ENCODE measurements at places on chromosomes 1 and 21. TPM values are rescaled to one million over a fixed set of nuclear protein-coding genes. Genes with fewer than 3 reads are reported as not detected.
A peak's percentile ranks its signal among the peaks of the same experiment; 100 is the strongest.

DNA sequence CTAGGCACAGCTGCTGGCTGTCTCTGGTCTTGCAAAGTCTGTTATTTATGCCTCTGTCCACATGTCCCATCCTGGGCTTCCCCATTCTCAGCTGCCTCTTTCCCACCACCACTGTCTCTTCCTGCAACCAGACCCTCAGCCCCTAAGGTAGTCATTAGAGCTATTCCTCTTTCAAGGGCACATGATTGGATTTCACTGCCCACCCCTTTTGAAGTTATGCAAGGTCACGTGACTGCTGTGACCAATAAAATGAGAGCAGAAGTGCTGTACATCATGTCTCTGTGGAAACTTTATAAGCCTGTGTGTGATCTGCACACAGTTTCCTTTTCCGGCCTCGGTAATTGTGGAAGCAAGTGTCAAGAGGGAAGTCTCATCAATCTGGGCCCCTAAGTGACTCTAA lies 136.6 kb upstream of the HMGB4 start:
- no peak overlapping the region for H3K4me3 ChIP-seq
- H3K27ac ChIP-seq, result no peak overlapping the region
- no peak for DNase-seq

GRCh38 chr1:73056826-73057225 lies 774.5 kb upstream of the NEGR1 start:
- no peaks in the 10 kb centered on the region for H3K36me3 ChIP-seq
- no peak for DNase-seq
- H3K27ac ChIP-seq, result no peak overlapping the region

DNA sequence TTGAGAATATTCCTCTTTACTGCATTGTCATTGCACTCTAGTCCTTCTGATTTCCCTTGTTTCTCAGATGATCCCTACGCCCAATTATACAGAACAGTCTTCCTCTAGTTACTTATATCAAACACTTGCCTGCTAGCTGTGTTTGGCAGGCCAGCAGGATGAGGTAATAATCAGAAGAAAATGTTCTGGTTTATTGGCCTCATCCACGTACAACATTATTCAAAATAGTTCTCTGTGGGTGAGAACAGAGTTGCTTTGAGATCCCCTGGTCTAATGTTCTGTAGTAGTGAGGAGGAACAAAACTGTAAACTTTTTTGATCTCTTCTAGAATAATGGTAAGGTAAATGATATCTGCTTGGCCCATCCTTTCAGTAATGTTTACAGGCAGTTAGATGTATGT lies 22.3 kb upstream of the C1orf105 start:
- H3K36me3 ChIP-seq, result no peaks in the 10 kb centered on the region
- no peak for DNase-seq
- H3K4me3 ChIP-seq, result no peak overlapping the region

DNA sequence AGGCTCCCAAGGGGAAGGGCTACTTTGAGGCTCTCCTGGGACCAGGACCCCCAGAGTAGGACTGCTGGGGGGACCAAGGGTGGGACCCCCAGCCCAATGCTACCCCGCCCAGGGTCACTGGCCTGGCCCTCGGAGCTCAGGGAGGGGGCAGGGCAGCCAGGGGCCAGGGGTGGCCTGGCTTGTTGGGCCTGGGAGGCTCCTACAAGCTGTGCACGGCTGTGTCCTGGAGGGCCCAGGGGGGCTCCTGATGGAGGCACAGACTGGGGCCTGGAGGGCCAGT lies 2.2 kb downstream of the HES4 start:
- H3K4me1 ChIP-seq, result peaks cover 9% of the 10 kb centered on the region
- no peak overlapping the region for H3K27ac ChIP-seq
- H3K4me3 ChIP-seq, result no peak overlapping the region

GRCh38 chr1:180185971-180186645 lies 31.4 kb downstream of the QSOX1 start:
- no peaks in the 10 kb centered on the region for H3K4me1 ChIP-seq
- H3K27ac ChIP-seq, result no peak overlapping the region
- H3K4me3 ChIP-seq, result no peak overlapping the region
- no peaks in the 10 kb centered on the region for H3K27me3 ChIP-seq
- H3K36me3 ChIP-seq, result no peaks in the 10 kb centered on the region

- no peaks in the 10 kb centered on the region for H3K27me3 ChIP-seq
- H3K4me1 ChIP-seq, result peaks cover 1% of the 10 kb centered on the region
Measured at GRCh38 chr1:15627343-15627988, 10.2 kb downstream of the DDI2 start.

DNA sequence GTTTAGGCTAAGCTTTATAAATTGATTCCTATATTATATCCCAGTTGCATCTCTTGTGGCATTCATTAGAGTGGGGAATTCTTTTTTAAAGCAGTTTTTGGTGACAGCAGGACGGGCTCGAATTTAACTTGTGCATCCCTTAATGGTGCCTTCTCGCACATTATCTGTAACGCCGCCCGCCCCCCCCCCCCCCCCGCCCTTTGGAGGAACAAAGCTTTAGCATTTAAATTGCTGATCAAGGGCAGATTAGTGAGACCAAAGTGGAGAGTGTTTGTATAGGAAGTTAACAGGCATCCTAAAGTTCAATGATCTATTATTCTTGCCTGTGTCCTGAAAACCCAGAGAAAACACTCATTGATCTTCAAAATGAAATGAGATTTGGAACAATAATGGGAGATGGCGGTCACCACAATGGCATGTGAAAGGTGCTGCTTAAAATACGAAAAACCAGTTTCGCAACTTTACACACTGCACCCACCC lies 2.2 kb downstream of the LMO4 start:
- H3K4me3 ChIP-seq, result peak overlapping the region; percentile 74
- H3K27ac ChIP-seq, result peak overlapping the region; percentile 99
- peaks cover 9% of the 10 kb centered on the region for H3K4me1 ChIP-seq
- DNase-seq, result no peak
- no peaks in the 10 kb centered on the region for H3K27me3 ChIP-seq
- H3K36me3 ChIP-seq, result no peaks in the 10 kb centered on the region

- no peak for DNase-seq
- no peak overlapping the region for H3K4me3 ChIP-seq
- no peaks in the 10 kb centered on the region for H3K36me3 ChIP-seq
Measured at GRCh38 chr1:115973154-115973553, 3.2 kb upstream of the SLC22A15 start.

DNA sequence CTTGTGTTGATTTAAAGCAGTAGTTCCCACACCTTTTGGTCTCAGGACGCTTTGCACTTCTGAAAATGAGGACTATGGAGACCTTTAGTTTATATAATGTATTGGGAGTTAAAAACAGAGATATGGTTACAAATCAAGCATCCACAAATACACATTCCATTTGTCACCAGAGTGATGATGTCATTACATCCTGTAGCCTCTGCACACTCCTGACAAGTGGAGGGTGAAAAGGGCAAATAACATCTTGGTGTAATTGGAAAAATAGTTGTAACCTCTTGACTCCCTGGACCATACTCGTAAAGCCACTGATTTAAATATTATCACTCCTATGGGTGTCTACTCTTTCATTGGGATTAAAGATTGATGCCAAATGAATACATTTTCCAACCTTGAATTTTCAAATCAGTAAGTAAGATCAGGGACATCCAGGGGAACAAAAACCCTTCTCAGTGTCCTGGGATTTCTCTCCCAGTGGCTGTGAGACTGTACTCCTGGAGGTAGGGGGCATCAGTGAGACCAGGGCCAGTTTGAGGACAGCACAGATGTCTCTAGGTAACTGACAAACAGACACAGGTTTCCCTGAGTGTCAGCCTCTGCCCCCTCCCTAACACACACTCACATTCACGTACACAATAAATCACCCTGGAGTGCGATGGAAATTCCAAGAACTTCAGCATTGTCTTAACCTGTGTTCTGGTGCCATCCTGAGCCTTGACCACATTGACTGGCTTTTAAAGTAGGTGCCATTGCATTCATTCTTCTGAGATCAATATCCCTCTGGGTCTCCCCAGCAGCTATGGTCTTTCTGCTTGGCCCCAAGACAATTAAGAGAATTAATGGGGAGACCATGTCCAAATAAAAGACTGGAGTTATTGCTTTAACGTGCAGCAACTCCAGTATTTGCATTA lies 63.0 kb downstream of the NR5A2 start:
- H3K27me3 ChIP-seq, result no peaks in the 10 kb centered on the region
- H3K4me1 ChIP-seq, result no peaks in the 10 kb centered on the region
- H3K36me3 ChIP-seq, result no peaks in the 10 kb centered on the region
- no peak for DNase-seq

GRCh38 chr1:92544756-92545165 lies 58.0 kb upstream of the GFI1 start:
- no peaks in the 10 kb centered on the region for H3K4me1 ChIP-seq
- no peak overlapping the region for H3K27ac ChIP-seq
- H3K4me3 ChIP-seq, result no peak overlapping the region
- DNase-seq, result no peak

DNA sequence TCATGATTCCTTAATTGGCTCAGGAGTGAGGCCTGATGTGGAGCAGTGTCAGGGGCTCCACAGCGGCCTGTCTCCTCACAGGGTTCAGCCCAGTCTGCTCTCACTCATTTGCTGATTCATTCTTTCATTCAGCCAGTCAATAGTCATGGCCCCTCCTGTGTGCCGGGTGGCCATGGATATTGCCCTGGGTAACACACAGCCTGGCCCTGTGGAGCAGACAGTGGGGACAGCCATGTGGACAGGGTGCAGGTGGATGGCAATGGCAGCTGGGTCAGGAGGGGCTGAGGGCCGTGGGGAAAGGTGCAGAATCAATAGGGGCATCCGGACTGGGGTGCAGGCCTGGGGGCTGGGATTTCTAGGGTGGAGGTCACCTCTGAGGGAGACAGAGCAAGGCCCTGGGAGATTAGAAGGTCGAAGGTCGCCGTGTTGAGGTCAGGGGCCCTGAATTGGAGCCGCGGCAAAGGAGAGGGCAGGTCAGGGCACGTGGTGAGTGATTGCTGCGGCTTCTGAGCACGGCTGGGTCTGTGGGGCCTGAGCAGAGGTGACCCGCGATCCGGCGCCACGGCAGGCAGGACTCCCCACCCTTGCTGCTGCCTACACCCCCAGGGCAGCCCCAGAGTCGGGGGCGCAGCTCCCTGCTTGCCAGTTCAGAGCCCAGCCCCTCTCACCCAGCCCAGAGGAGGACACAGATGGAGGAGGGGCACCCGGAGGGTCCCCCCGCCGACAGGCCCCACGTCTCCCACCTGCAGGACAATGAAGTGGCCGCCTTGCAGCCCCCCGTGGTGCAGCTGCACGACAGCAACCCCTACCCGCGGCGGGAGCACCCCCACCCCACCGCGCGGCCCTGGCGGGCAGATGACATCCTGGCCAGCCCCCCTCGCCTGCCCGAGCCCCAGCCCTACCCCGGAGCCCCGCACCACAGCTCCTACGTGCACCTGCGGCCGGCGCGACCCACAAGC lies 33.4 kb downstream of the SLC19A1 start:
- no peak overlapping the region for H3K4me3 ChIP-seq
- H3K4me1 ChIP-seq, result no peaks in the 10 kb centered on the region
- DNase-seq, result peak; percentile 17
- no peak overlapping the region for H3K27ac ChIP-seq
- H3K36me3 ChIP-seq, result no peaks in the 10 kb centered on the region
- no peaks in the 10 kb centered on the region for H3K27me3 ChIP-seq

DNA sequence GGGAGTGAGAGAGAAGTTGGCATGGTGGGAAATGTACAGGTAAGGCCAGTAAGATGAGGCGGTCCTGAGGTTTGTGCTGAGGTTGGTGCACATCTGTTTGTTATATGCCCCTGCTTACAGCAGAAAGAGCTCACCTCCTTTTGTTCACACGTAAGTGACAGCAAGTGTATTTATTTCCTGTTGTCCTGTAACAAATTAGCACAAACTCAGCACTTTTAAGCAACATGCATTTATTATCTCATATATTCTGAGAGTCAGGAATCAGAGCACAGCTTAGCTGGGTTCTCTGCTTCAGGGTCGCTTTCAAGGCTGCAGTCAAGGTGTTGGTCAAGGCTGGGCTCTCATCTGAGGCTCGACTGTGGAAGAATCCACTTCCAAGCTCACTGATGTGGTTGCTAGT lies 45.8 kb downstream of the TENT5C start:
- no peak for DNase-seq
- no peaks in the 10 kb centered on the region for H3K27me3 ChIP-seq
- H3K4me3 ChIP-seq, result no peak overlapping the region
- no peak overlapping the region for H3K27ac ChIP-seq
- H3K36me3 ChIP-seq, result no peaks in the 10 kb centered on the region
- no peaks in the 10 kb centered on the region for H3K4me1 ChIP-seq

DNA sequence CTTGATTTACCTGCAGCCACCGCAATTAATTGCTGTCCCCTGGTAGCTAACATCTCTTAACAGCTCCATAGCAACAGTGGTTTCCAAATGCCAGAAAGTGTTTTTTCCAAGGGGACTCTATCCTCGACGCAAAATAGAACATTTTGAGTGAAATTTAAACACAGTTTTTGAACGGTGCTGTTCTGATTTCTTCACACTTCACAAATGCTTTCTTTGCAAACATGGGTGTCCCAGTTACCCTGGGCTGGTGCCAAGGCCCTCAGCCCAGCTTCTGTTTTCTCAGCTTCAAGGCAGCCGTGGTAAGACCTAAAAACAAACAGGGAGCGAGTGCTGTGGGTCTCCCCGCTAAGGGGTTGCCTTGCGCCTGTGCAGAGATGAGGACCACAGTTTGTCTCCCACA lies 147.3 kb upstream of the VAMP3 start:
- no peaks in the 10 kb centered on the region for H3K4me1 ChIP-seq
- no peak overlapping the region for H3K27ac ChIP-seq
- H3K27me3 ChIP-seq, result no peaks in the 10 kb centered on the region
- DNase-seq, result no peak

DNA sequence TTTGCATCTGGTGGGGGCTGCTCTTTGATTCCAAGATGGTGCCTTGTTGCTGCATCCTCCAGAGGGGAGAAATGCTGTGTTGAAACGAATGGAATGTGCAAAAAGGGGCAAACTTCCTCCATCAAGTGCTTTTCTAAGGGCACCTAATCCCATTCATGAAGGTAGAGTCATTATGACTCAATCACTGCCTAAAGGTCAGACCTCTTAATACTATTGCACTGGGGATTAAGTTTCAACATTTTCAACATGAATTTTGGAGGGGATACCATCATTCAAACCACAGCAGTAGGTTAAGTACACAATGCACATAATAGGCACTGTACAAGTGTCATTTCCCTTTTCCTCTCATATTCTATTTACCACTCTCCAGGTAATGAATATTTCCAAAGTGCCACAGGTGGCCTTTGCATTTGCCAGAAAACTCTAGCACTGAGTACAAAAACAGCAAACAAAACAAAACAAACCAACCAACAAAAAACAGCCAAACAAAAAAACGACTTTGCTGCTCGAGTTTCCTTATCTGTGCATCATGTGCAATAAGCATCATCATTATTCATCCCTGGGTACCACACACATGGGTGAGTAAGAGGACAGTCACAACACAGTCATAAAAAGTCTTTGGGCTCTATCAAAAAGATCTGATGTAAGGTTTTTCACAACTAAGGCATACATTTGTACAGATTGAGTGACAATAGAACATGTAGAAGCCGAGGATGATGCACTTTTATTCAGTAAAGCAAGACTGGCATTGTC lies 42.5 kb downstream of the IFI44 start:
- H3K36me3 ChIP-seq, result no peaks in the 10 kb centered on the region
- H3K27ac ChIP-seq, result no peak overlapping the region
- no peaks in the 10 kb centered on the region for H3K4me1 ChIP-seq
- H3K27me3 ChIP-seq, result no peaks in the 10 kb centered on the region
- no peak for DNase-seq
- no peak overlapping the region for H3K4me3 ChIP-seq

Gene HPDL
- total RNA-seq, result 1.2 TPM

Gene C1orf174
- total RNA-seq, result 16.7 TPM

Gene SPRR4
- total RNA-seq, result not detected

Gene HSD3B2
- total RNA-seq, result 35.0 TPM

Gene GSTM5
- 166 TPM for total RNA-seq

Gene SPRR2A
- not detected for total RNA-seq
